ENCODE measurements at places on chromosomes 2 and 18. TPM values are rescaled to one million over a fixed set of nuclear protein-coding genes. Genes with fewer than 3 reads are reported as not detected.

CCDC102B gene
- total RNA-seq: not detected

IKZF2 gene
- total RNA-seq: 7.0 TPM

CCDC141 gene
- total RNA-seq: not detected

REG1B gene
- total RNA-seq: not detected

EPAS1 gene
- 94.7 TPM for total RNA-seq

ANKRD62 gene
- total RNA-seq: not detected

DCC gene
- total RNA-seq: under 0.01 TPM

HNRNPLL gene
- 19.0 TPM for total RNA-seq

CGREF1 gene
- total RNA-seq: not detected

SLC23A3 gene
- total RNA-seq: 0.43 TPM

TFCP2L1 gene
- 18.5 TPM for total RNA-seq

PKDCC gene
- 1.9 TPM for total RNA-seq
